ENCODE measurements at places on chromosomes 6 and 20. TPM values are rescaled to one million over a fixed set of nuclear protein-coding genes. Genes with fewer than 3 reads are reported as not detected.

Gene KCNS1
- not detected for polyA plus RNA-seq

DNA sequence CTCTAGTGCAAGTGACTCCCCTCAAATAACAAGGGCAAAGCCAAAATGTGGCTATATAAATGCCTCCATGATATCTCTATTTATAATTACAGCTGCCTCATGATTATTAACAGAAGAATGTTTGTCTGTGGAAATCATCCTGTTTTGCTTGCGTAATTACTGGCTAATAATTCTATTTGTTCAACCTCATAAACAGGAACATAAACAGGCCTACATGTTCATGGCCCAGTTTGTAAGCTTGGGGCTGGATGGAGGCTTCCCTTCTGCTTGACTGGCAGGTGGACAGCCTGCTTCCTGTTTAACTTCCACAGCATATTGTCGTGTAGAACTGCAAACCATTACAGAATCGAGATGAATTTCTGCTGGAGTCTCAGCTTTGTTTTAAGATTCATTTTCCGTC lies 766.0 kb upstream of the MAP3K7 start:
- DNase-seq: no peak

- DNase-seq: no peak
Measured at GRCh38 chr6:31558631-31559500, 11.5 kb downstream of the NFKBIL1 start.

Gene CST4
- not detected for polyA plus RNA-seq

DNA sequence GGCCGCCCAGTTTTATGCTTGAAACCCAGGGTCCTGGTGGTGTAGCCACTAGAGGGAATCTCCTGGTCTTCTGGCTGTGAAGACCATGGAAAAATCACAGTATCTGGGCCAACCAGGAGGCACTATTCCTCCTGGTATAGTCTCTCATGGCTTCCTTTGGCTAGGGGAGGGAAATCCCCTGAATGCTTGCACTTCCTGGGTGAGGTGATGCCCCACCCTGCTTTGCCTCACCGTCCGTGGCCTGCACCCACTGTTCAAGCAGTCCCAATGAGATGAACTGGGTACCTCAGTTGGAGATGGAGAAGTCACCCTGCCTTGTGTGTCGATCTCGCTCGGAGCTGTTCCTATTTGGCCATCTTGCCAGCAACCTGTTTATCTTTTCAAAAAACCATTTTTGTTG lies 10.1 kb upstream of the ZNF337 start:
- no peak for DNase-seq

Gene AK9
- 4.6 TPM for polyA plus RNA-seq

Gene BPI
- polyA plus RNA-seq: 0.01 TPM

Gene TRIM10
- not detected for polyA plus RNA-seq

Gene ATP6V1G2
- polyA plus RNA-seq: 2.5 TPM

Gene SLC24A3
- 1.1 TPM for polyA plus RNA-seq

DNA sequence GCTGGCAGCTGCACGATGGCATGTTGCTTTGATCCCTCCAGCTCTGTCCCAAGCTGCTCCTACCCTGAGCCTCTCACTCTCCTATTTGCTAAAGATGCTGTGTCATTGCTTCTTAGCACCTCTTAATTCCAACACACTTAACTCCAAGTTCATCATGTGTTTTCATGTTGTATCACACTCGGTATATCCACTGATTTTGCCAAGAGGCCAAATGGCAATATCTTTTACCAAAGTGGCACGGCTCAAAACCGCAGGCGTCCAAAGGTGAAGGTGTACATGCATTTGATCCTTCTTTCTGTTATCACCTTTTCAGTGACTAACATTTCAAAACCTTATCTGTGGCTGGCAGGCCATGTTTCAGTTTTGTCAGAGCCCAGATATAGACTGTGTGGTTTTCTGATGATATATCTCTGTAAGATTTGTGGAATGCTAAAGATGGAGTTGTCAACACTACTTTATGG lies 217.0 kb downstream of the TBX18 start:
- DNase-seq: no peak

GRCh38 chr20:12829170-12829569 lies 179.6 kb upstream of the SPTLC3 start:
- no peak for DNase-seq

GRCh38 chr6:79231101-79231500 lies 3.4 kb downstream of the HMGN3 start:
- no peak for DNase-seq

- DNase-seq: no peak
Measured at GRCh38 chr6:84718038-84718955, 46.1 kb downstream of the TBX18 start.

Gene KCNG1
- not detected for polyA plus RNA-seq

DNA sequence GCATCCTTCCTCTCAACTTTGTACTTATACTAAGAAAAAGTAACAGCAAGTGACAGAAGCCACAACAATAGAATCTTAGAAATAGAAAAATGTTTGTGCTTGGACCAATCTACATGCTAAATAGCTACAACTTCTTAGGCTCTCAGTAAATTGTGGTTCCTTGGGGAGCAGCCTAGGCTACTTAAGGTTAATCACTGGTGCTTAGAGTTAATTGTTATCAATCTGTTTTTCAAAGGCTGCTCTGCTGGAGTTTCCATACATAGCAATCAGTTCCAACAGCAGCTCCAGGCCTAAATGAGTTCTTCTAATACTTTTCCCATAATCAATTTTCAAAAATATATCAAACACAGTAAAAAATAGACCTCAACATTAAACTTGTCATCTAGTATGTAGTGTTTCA lies 571.4 kb downstream of the EPHA7 start:
- no peak for DNase-seq

- DNase-seq: no peak
Measured at GRCh38 chr6:53250176-53251032, 98.3 kb downstream of the ELOVL5 start.

Gene GSTA3
- not detected for polyA plus RNA-seq

- no peak for DNase-seq
Measured at GRCh38 chr20:58467572-58468527, 47.3 kb downstream of the APCDD1L start.

DNA sequence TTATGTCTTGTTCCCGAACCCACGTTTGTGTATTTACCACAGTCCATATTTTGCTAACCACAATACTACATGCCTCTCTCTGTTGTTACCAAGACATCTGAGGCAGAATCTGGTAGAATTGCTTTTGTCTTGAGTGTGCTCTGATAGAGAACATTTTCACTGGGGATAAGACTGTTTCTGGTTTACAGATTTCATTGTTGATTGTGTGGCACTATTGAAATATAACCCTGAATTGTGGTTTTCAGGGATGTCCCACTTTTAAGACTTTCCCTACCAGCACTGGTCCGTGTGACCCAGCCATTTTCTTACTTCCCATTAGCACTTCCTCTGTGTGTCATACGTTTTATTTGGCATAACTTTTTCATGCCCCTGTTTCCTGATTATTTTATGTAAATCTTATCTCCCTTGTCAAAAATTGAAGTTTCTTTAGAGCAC lies 12.2 kb downstream of the NCOA7 start:
- no peak for DNase-seq

Gene NR2E1
- not detected for polyA plus RNA-seq

Gene CCN5
- polyA plus RNA-seq: 14.1 TPM

DNA sequence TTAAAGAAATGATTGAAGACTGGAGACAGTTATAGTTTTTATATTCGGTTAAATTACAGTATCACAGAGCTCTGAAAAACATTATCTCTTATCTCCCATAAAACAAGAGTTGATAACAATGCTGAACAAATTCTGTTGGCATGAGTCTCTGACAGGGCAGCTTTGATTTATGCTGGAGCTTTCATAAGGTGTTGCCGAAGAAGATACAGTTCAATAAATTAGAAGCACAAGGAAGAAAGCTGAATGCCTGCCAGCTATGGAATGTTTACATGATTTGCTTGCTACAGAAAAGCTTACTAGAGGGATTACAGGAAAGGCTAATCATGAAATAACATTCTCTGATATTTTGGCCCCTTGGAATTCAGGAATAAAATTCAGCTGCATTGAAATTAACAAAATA lies 431.9 kb upstream of the GJE1 start:
- DNase-seq: no peak

DNA sequence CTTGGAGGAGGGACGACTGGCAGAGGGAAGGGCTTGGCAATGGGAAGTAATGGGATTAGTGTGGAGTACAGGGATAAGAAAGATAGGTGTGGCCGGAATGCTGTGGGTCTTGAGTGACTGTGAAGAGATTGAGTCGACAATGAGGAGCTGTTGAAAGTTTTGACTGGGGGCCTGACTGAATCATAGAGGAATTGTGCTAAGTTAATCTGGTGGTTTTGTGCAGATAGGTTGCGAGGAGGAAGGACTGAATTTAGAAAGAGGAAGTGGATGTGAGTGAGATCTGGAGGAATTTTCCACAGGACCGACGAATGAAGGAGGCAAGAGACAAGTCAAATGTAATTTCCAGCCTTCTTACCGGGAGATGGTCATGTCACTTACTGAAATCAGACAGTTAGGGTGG lies 143.9 kb upstream of the RALGAPA2 start:
- DNase-seq: no peak

Gene EEF1A2
- 881 TPM for polyA plus RNA-seq

- no peak for DNase-seq
Measured at GRCh38 chr6:110098511-110099116, 80.9 kb downstream of the WASF1 start.

DNA sequence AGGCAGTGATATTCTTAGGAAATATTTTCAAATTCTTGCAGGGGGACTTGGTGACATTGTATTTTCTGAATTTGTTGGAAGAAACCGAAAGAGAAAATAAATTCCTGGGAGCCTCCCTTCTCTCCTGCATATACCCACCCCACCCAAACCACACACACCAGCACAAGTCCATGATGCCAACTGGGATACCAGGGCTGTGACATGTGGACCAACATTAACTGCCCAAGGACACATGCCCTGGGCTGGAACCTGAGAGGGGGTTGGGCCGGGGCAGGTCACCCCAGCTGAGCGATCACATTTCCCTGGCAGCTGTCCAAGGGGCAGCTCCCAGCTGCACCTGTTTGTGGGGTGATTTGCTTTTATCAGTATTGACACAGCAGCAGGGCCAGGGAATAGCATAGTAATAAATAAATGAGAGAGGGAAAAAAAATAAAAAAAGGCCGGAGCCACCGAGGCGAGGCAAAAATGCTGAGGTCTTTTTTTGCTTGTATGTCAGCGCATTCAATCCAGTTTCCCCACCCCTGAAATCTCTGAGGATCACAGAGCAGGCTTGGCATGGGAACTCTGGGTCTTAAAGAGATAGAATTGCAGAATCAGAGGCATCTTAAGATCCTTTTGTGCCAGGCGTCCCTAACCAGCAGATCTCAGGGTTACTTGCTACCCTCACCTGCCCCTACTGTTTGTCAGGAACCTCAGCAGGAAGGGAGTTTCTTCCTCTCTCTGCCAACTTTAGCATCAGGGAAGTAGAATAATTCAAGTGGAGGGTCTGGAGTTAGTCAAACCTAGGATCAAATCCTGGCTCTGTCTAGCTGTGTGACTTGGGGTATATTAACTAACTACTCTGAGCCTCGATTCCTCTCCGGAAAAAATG lies 66.5 kb upstream of the PIM1 start:
- peak; percentile 48 for DNase-seq

DNA sequence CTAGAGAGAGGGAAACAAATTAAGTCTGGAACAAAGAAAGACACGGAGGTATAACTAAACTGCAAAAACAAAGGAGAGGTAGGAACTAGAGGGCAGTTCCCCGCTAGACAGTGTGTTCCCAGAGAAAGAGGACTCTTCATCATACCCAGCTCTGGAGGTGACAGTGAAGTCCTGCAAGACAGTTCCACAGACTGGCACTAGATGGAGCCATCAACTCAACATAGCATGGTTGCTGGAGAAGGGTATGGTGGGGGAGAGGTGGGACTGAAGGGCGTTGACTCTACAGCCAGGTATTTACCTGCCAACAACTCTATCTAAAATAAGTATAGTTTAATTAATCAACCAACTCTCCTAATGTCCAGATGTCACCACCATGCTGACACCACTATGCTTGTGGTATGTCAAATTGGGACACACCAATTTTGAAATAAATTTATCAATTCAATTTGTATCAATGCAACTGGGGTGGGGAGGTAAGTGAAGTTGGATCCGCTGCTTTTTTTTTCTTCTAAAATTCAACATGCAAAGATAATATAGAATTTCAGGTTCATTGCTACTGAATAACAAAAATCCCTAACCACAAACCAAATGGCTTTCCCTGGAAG lies 9.7 kb downstream of the BACH2 start:
- no peak for DNase-seq

DNA sequence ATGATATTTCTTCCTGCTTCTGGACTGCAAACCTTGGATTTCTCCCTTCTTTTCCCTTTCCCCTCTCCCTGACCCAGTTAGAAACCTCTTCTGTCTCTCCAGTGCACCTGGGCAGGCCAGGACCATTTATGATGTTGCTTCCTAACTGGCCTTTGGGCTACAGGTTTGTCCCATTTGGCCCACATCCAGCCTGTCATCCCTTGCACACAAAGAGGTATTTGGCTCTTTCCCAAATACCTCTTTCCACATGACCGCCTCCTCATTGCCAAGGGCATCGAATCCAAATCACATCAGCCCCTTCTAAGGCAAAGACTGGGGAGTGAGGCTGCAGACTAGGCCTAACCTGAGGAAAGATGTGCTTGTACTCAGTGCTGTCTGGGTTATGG lies 13.6 kb downstream of the FGD2 start:
- DNase-seq: no peak

Gene ZBTB46
- 10.3 TPM for polyA plus RNA-seq

Gene SMLR1
- polyA plus RNA-seq: not detected

- no peak for DNase-seq
Measured at GRCh38 chr20:33263784-33264183, 19.2 kb upstream of the BPIFB1 start.

DNA sequence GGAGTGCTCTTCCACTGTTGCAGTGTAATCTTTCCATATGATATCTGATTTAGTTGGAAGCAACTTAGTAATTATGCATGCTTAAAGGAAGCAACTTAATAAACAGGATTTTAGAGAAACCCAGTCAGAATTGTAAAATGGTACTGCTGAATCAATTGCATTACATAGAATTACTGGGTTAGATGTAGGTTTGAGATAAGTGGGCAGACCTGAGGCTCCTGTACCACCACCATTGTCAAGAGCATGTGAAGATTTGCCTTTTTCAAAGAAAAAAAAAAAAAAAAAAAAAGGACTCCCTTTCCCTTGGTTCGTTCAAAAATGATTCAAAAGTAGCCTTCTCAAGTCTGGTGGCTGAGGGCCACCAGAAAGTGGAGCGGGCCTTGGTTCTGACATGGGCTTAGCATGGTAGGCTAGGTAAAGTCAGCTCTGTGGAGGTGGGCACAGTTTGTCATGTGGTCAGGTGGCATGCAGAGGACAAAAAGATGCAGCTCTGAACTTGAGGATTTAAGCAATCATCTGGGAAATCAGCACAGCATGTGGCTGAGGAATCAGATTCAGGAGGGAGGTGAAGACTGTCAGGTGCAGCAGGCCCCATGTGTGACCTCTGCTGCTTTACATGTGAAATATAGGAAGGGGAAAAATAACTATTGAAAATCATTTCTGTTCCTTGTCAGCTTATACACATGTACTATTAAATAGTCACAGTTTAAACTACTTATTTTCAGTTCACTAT lies 32.4 kb downstream of the ARID1B start:
- DNase-seq: no peak
